ENCODE measurements at places on chromosomes 3 and 15.
A peak's percentile ranks its signal among the peaks of the same experiment; 100 is the strongest.

DNA sequence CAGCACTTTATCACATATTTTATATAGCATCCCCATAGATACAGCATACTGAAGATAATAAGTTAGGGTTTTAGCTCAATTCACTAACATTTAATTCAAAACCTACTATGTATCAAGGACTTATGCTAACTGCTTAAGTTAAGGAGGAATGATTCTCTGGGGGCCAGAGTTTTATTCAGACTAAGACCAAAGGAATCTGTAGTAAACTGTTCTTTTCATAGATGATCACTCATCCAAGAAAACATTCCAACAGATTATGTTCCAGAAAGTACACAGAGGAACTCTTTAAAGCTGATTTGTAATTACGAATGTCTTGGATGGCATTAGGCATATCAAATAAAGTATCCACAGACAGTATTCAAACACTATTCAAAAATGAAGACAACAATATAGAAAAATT lies 226.4 kb downstream of the SCAPER start:
- DNase-seq = no peak

DNA sequence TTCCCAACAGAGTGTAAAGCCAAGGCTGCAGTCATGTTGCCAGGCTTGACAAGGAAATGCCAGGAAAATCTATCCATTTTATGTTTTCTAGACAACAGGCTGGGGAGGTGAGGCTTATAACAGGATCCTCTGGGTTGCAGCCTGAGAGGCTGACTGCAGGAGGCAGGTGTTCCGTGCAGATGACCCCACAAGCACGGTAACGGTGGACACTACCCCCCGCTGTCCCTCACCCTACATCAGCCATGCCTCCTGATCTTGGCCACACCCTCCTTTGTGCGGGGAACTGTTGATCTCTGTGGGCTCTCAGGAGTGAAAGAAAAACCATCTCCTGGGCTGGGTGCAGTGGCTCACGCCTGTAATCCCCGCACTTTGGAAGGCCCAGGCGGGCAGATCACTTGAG lies 68.0 kb upstream of the ADPGK start:
- no peak for DNase-seq

DNA sequence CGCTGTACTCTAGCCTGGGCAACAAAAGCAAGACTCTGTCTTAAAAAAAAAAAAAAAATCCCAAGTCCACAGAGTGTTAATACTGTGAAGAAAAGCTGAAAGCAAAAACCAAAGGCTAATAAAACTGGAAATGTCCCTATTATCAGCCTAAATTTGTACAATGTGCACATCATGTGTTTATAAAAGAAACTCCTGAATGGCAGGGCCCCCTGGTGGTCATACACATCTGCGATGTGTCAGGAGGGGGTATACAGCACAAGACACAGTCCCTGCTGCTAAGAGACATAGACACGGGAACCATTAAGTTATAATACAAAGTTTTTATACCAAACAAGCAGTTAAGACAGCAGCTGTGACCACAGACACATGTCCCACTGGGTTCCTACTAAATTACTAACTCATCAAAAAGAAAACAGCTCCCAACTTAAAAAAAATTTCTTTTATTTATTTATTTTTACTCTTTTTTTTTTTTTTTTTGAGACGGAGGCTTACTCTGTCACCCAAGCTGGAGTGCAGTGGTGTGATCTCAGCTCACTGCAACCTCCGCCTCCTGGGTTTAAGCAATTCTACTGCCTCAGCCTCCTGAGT lies 31.0 kb downstream of the IDH2 start:
- DNase-seq = peak; percentile 71

DNA sequence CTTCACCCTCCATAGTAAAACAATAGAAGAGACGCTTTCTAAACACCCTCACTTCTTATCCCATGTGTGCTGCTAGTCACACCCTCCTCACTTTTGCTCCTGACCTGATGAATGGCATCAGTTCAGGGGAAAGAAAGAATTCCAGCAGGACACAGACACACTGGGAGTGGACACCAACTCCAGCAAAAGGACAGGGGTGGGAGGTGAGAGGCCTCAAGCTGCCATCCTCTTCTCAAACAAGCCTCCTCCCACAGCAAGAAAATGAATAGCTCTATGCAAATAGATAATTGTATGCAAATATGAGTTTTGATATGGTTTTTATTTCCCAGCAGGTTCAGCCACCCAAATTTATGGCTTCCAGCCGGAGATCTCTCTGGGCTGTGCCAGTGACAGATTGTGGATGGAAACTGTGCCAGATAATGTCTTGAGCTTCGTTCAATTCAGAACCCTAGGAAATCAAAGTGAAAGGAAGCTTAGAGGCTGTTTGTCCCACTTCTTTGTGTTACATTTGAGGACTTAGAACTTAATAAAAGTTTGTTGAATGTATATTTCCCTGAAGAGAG lies 209.3 kb upstream of the PPP2R3A start:
- no peak for DNase-seq

DNA sequence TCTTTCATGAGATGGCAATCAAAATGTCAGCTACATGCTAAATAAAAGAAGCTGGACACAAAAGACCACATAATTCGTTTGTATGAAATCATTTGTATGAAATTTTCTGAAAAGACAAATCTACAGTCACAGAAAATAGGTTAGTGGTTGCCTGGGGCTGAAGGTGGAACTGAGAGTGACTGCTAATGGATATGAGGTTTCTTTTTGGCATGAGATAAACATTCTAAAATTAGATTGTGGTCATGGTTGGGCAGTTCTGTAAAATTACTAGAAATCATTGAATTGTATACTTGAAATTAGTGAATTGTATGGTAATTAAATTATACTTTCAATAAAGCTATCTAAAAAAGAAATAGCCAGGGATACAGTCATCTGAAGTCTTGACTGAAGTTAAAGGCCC lies 2.7 kb upstream of the DMXL2 start:
- DNase-seq = no peak

- DNase-seq = no peak
Measured at GRCh38 chr3:115616461-115616860, 6.8 kb upstream of the GAP43 start.

DNA sequence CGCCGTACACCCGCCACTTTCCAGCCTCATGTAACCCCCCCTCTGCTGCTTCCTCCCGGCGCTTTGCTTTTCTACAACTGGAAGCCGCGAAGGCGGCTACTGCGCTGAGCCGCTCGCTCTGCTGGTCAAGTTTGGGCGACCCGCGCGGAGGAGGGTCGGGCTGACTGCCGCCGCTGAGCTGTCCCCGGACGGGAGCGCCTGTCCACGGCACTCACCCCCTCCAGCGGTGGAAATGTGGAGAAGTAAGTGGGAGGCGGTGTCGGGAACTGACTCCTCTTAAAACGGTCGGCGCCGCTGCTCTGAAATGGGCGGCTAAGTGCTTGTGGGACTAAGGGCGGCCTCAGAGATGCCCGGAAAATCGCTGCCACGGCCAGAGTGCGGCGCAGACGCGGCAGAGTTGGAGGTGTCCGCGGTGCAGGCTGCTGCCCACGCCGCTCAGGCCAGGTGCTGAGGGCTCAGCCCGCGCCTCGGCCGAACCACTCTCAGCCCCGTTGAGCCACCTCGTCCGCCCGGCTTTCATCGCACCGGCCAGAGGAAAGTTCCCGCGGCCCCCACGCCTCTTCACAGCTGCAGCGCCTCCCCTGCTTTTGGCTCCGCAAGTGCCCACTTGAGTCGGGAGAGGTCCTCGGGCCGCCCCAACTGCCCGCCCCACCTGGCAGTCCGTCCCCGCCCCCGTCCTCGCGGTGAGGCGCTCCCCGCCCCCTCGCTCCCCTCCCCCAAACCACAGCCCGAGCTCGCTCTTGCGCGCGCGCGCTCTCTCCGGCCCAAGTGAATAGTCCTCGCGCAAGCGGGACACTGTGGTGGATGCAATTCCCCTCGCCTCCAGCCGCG lies at the start of gene EPHA6:
Gene EPHA6, plus strand, starts transcription at position 775 of the 831 bp plus-strand sequence.
- DNase-seq = no peak

- DNase-seq = no peak
Measured at GRCh38 chr15:41495736-41496599, 2.3 kb downstream of the ITPKA start.
